Stimulated activated CD4-positive, alpha-beta T cell treated with anti-CD3 and anti-CD28 coated beads, Interleukin-4, amount 100 ng/mL, for 1 hour (primary cell): ENCODE measurements at places on chromosomes 13 and 19.

DNA sequence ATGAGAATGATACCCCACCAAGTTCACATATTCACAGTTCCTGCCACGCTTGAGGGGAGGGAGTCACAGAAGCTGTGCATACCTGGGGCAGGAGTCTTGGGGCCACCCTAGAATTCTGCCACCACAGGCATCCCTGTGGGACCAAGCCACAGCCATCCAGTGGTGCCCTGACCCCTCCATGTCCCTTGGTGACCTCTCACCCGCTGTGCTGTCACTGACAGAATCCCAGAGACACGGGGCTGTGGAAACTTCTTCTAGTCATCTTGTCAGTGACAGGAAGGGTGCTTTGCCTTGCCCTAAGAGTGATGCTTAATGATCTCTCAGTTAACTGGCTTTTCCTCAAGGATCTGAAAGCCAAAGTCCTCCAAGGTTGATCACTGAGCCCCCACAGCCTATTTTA is 58.4 kb upstream of the UQCRFS1 start:
- no peak for DNase-seq

DNA sequence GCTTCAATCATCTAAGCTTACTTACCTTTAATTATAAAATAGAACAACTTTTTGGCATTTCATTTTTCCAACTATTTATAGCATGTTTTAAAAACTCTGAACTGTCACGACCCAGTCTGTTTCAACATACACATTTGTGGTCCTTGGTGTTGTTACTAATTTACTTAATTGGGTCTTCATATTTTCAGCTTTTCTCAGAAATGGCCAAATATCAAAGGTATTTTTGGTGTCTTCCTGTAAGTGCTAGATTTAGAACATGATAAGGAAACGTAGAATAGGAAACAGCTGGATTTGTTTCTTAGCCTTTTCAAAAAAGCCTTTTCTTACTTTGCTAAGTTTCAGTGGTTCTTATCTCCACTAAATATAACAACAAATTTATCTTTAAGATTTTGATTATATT is 11.4 kb downstream of the LPAR6 start:
- DNase-seq, result no peak

- no peak for DNase-seq
Observed at GRCh38 chr19:7337380-7338194, 11.2 kb upstream of the ARHGEF18 start.

DNA sequence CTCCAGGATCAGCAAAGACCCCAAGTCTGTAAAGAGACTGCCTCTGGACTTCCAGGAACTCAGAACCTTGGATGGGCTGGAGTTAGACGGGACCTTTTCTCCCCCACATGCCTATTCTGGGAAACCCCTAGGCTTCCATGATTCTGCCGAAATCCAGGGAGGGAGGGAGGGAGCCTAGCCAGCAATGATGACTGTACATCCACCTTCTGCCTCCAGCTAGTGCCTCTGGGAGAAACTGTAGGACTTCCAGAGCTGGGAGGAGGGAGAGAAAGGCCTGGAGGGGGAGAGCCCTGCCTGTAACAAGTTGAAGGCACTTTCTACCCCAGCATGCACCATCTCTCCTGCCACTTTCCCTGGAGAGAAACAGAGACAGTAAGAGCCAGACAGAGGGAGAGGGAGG is 6.0 kb upstream of the HAS1 start:
- DNase-seq, result no peak

DNA sequence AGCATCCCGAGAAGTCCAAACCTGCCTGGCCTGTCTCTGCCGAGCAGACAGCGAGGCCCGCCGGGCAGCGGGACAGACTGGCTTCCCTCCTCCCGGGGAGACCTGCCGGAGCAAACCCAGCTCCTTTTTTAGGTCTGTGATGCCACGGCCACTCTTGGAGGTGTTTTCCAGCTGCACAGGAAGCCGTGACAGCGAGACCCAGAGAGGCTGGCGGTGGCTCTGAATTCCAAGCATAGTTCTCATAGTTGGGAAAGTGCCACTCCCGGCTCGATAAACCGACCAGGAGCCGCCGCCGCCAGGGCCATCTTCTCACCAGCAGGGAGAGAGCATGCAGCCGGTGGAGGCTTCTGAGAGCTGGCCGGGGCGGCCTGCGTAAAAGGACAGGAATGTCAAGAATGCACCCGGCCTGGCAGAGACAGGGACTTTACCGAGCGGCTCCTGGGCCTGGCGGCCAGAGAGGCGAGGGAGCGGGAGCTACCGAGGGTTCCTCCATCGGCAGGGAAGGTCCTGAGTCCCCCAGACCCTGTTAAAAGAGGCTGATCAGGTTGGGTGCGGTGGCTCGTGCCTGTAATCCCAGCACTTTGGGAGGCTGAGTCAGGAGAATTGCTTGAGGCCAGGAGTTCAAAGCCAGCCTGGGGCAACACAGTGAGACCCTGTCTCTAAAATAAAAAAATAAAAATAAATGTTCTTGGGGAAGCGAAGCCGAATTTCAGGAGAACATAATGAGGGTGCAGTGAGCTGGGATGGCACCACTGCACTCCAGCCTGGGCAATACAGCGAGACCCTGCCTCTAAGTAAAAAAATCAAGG is 64.9 kb downstream of the GADD45B start:
- no peak for DNase-seq

- DNase-seq, result no peak
Observed at GRCh38 chr13:101575581-101575980, 123.1 kb downstream of the ITGBL1 start.
